ENCODE measurements at places on chromosomes 12 and 14.

DNA sequence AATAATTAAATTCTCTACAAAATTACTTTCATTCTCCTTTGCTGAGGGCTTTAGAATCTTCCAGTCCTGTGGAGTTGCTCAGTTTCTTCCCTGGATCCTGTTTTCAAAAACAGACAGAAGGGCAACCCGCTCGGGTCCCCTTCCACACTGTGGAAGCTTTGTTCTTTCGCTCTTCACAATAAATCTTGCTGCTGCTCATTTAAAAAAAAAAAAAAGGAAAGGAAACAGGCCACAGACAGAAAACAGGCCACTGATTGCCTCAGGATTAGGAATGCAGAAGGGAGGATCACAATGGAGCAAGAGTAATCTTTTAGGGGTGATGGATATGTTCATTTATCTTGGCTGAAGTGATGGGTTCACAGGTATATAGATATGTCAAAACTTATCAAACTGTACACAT, 29.5 kb upstream of the HIGD1C start:
- DNase-seq = no peak

GRCh38 chr12:3871356-3871755, 1.8 kb downstream of the PARP11 start:
- no peak for DNase-seq

DNA sequence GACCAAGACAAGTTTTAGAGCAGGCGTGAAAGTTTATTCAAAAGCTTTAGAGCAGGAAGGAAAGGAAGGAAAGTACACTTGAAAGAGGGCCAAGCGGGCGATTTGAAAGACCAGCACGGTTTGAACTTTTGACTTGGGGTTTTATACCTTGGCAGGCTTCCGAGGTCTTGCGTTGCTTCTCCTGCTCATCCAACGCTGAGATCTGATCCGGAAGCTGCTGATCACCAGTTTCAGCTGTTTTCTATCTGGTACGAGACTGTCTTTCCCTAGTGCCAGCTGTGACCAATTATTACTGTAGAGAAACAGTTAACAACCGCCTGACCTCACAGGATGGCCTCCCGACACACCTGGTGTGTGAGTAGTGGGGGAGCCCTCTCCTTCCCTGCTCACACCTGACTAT, 20.6 kb upstream of the SNRPF start:
- no peak for DNase-seq

DNA sequence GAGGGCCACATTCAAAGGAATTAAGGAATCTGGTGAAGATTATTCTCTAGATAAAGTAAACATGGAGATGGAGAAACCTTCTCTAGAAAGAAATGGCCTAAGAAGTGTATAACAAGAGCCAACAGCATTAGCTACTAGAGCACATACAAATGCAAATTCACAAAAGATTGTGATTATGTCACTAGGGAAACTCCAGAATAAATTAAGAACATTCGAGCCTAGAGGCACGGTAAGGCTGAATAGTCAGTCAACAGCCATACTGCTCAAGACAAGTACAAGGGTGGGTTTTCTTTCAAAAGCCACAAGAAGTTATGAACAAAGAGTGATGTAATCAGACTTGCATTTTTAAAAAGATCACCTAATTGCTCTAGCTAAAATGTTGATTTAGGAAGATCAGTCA, 25.4 kb downstream of the PPP4R3A start:
- DNase-seq = no peak

- DNase-seq = no peak
Measured at GRCh38 chr14:49637534-49638078, 2.6 kb upstream of the DNAAF2 start.

Data from activated T-helper 1 cell treated with Interleukin-2 at 50 U/mL for 16 hours (primary cell).